ENCODE measurements at places on chromosomes 5 and 9. TPM values are rescaled to one million over a fixed set of nuclear protein-coding genes. Genes with fewer than 3 reads are reported as not detected.

DNA sequence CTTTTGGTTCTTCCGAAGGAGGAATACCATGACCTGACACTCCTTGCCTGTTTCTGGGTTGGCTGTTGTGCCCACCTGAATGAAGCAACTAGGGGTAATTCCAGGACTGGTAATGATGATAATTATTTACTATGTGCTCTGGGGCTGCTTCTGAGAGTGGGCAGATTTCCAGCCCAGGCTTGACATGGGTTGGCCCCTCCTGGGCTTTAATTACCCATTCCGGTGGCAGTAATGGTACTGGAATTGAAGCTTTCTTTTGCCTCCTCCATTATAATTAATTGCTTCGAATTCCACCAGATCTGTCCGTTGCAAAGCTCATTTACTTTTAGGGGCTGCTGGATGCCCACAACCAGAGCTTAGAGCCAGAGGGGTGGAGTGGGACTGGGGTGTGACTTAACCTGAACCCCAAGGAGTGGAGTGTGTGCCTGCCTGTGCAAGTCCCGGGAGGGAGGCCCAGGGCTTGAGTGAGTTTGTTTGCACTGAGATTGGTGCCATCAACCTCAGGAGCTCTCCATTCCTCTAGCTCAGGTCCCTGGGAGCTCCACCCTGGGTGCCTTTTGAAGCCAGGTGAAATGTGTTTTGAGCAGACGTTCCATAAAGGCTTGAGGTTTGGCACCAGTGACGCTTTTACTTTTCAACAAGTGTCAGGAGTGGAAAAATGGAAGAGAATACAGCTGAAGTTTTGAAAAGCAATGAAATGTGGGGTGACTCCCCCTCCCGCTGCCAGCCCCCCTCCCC lies 214.6 kb downstream of the PDZD2 start:
- no peak for DNase-seq

DNA sequence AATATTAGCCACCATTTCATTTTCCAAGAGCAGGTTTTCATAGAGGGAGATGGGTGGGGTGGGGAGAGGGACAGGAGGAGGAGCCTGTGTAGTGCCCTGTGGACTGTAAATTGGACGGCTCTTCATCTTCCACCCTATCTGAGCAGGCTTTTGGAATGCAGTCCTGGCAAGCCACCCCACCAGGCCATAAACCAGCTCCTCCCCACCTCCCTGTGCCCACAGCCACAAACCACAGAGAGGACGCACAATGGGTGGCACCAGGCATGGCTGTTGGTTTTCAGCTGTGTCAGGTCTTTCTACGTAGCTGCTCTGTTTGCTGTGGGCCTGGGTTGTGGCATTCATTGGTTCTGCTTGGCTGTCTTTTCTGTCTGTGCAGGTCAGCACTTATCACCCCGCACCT lies 58.0 kb downstream of the PLAC8L1 start:
- DNase-seq = no peak

DNA sequence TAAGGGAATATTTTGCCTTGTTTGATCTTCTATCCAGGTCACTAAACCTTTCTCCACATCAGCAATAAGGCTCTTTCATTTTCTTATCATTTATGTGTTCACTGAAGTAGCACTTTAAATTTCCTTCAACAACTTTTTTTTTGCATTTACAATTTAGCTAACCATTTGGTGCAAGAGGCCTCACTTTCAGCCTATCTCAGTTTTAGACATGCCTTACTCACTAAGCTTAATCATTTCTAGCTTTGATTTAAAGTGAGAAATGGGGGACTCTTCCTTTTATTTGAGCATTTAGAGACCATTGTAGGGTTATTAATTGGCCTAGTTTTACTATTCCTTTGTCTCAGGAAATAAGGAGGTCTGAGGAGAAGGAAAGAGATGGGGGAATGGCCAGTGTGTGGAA lies 250.5 kb downstream of the AUH start:
- no peak for DNase-seq

Gene PCDH12
- not detected for total RNA-seq

Gene TMEM252
- total RNA-seq = not detected

Gene ASTN2
- 10.1 TPM for total RNA-seq

Gene TSLP
- total RNA-seq = 0.59 TPM

Gene F12
- total RNA-seq = 3.5 TPM

Gene SLC34A1
- not detected for total RNA-seq

Gene PFN3
- total RNA-seq = not detected

- DNase-seq = peak; percentile 68
Measured at GRCh38 chr9:111740739-111741138, 54.0 kb downstream of the SHOC1 start.

- no peak for DNase-seq
Measured at GRCh38 chr9:111298731-111299598, 31.1 kb downstream of the OR2K2 start.

DNA sequence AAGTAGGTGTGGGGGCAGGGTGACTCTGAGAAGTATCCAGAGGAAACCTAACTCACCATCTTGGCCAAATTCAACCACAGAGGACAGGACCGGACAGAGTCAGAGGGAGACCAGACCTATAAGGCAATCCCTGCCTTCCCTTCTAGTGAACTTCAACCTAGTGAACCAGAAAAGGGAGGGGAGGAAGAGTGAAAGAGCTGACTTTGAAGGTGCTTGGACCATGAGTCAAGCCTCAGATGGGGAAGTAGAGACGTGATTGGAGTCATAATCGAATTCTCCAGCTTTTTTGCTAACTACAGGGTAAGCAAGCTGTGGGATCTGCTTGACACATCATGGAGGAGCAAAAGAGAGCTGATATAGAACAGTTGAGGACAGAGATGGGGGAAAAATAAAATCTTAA lies 18.8 kb upstream of the KIF2A start:
- no peak for DNase-seq

DNA sequence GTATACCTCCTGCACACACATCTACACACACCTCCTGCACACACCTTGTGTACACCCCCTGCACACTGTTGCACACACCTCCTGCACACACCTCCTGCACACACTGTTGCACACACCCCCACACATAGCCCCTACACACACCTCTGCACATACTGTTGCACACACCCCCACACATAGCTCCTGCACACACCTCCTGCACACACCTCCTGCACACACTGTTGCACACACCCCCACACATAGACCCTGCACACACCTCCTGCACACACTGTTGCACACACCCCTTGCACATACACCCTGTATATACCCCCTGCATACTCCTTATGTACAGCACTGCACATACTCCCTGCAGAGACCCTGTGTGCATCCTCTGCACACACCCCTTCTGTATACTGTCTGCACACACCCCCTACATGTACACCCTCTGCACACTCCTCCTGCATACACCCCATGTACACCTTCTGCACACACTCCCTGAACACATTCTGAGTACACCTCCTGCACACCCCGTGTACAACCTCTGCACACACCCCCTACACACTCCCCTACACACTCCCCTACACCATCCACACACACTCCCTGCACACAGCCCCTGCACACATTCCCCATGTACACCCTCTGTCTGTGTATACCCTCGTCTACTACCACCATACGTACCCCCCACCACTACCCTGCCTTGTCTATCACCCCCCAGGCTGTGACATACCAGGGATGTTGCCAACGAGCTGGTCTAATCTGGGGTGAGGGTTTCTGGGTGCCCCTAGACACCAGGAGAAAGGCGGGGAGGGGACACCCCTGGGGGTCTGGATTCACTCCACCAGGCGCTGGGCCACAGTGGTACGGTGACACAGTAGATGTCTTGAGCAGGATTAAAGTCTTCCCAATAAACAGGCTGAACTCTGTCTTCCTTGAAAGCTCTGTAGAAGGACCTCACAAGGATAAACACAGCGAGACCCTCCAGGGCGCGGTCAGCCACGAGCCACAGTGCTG lies 1.1 kb upstream of the CEP72 start:
- no peak for DNase-seq

- no peak for DNase-seq
Measured at GRCh38 chr5:142246-142810, 49.0 kb upstream of the LRRC14B start.

DNA sequence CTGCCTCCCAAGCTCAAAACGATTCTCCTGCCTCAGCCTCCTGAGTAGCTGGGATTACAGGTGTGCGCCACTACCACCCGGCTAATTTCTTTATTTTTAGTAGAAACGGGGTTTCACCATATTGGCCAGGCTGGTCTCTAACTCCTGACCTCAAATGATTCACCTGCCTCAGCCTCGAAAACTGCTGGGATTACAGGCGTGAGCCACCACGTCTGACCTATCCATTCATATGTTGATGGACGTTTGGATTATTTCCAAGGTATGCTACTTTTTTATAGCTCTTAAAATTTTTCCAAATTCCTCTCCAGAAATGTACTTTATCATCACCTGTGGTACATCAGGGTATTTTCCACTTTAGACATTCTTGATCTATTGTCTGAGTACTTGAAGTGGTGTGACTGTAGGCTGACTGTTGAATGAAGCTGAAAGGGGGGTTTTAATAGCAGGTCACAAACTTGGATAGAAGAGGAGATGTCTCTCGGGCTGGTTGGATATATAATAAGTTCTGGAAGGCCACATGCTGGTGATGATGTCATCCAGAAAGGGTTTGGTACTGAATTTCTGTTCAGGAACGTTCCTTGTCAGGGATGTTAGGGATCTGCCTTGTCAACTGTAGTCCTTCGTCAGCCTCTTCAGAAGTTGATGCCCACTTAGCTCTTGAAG lies 7.4 kb downstream of the CTNNA1 start:
- no peak for DNase-seq

GRCh38 chr9:6576987-6577386 lies 68.5 kb downstream of the GLDC start:
- no peak for DNase-seq

Gene SLIT3
- 0.75 TPM for total RNA-seq

GRCh38 chr9:120974181-120974580 lies 47.6 kb upstream of the TRAF1 start:
- no peak for DNase-seq

DNA sequence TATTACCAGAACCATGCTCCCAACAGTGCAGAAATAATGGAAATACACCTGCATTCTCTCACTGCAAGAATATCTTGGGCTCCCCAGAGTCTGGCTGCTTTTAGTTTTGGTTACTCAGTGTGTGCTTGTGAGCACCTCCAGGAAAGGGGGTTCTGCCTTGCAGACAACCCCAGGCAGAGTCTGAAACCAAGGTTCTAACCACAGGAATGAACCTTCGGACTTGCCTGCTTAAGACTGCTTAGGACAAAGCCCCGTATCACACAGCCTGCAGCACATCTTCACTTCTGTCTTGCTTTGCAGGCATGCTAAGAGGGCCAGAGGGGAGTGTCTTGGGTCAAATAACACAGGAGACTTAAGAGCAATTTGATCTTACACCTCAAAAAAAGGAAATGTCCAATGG lies 94.8 kb upstream of the SPATA31C2 start:
- DNase-seq = peak; percentile 3

GRCh38 chr5:142078221-142078620 lies 30.4 kb upstream of the NDFIP1 start:
- DNase-seq = no peak

- DNase-seq = no peak
Measured at GRCh38 chr5:146365618-146366017, 27.0 kb downstream of the POU4F3 start.

Gene KCNV2
- total RNA-seq = not detected

DNA sequence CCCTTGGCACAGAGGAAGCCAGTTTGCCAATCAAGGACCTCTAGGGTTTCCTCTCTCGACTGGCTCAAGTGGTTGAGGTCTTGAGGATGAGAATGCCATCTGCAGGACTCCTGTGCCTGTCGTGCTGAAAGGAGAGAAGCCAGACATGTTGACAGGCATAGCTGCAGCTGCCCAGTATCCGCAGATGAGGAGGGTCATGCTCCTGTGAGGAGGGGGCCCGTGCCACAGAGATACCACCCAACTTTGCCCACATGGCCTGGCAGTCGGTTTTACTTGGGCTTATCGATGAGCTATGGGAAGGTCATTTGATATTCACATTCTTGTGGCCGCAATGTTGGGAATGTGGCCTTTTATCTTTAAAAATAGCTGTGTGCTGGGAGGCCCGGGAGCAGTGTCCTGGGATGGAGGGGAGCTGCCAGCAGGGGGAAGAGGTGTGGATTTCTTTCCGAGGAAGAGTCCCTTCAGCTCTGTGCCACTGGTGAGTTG lies 17.4 kb downstream of the FRMPD1 start:
- peak; percentile 71 for DNase-seq

Gene TAS2R1
- not detected for total RNA-seq

- no peak for DNase-seq
Measured at GRCh38 chr9:76296561-76297310, 97.5 kb downstream of the RFK start.

Data from H9 (cell line).